ENCODE measurements at places on chromosomes 4 and X.
A peak's percentile ranks its signal among the peaks of the same experiment; 100 is the strongest.

DNA sequence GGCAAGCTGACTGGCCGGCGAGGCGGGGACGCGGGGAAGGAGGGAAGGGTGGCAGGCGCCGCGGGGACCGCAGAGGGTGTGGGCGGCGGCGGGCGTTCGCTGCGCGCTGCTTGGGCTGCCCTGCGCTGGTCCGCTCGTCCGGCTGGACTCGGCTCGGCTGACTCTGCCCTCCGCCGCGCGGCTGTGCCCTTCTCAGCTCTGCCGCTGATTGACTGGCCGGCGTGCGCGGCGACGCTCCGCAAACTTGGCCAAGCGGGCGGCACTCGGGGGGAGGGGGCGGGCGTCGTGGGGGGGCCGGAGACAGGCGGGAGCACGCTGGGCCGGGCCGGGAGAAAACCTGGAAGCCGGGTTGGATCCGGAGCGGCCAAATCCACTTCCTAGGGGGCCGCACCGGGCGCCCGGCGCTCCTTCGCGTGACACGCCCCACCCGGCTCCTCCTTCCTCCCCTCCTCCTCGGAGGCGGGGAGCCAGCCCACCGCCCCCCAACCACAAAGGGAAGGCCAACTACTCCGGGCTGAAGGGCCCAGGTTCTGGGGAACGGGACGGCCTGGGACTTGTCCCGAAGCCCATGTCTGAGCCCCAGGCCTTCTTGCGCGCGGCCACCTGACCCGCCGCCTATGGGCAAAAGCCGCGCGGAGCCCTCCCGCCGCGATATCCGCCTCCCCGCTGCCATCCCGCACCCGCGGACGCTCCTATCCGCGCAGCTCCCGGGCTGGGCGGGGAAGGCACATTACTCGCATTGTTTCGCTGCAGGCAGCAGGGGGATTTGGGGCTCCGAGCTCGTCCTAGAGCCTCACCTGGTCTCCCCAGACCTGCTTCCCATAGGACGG, at the start of gene GPC4:
Gene GPC4 (minus strand): TSS at position 214 of the 830 bp plus-strand sequence. CDS start 524 bp downstream, outside the sequence.
- peak within 1 kb of the TSS; percentile 61 for H3K27ac ChIP-seq
- no peaks in the 10 kb centered on the region for H3K36me3 ChIP-seq
- no peaks in the 10 kb centered on the region for H3K27me3 ChIP-seq
- DNase-seq: no peak
- H3K4me3 ChIP-seq: peak within 1 kb of the TSS; percentile 87
- peaks cover 25% of the 10 kb centered on the region for H3K4me1 ChIP-seq

GRCh38 chrX:15973299-15973698, 118.7 kb upstream of the AP1S2 start:
- DNase-seq: no peak
- H3K27ac ChIP-seq: no peak overlapping the region
- H3K4me1 ChIP-seq: no peaks in the 10 kb centered on the region
- no peak overlapping the region for H3K4me3 ChIP-seq

- H3K36me3 ChIP-seq: no peaks in the 10 kb centered on the region
- peak overlapping the region; percentile 52 for H3K4me3 ChIP-seq
These were observed 23.9 kb upstream of the RNF212 start for GRCh38 chr4:1137063-1137776.

DNA sequence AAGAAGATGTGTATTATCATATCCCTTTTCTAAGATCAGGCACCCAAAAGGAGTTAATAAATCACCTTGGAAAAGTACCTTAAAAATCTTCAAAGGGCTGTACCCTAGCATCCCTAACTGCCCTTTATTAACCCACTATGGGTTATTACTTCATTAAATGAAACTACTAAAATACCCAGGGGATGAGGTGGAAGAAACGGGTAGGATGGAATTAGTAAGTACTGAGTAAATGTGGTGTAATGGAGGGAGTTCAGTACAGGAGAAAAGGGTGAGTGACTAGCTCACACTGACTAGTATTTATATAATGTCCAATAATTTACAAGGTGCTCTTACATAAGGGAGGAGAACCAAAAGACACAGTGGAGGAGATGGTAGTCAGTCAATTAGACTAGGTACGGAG, 51.0 kb upstream of the RASGEF1B start:
- H3K27ac ChIP-seq: no peak overlapping the region
- DNase-seq: no peak
- H3K27me3 ChIP-seq: no peaks in the 10 kb centered on the region
- no peaks in the 10 kb centered on the region for H3K36me3 ChIP-seq
- no peak overlapping the region for H3K4me3 ChIP-seq
- H3K4me1 ChIP-seq: no peaks in the 10 kb centered on the region

DNA sequence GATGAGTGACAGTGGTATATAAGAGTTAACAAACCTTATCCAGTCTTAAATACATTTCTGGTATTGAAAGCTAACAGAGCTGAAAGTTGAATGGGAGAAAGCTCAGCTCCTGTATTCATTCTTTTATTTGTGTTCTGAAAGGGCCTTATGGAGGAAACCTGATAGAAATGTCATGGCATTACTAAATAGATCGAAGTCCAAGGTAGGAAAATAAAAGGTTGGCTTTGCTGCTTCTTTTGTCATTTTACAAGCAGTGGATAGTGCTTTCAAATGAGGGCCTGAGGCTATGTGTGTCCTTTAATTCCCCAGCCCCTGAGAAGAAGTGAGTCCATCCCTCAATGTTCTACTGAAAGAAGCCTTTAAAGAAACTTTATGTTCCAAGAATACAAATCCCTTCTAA, 974.3 kb upstream of the INTU start:
- no peak for DNase-seq
- H3K4me3 ChIP-seq: no peak overlapping the region
- no peaks in the 10 kb centered on the region for H3K36me3 ChIP-seq
- H3K27me3 ChIP-seq: no peaks in the 10 kb centered on the region
- H3K4me1 ChIP-seq: no peaks in the 10 kb centered on the region
- H3K27ac ChIP-seq: no peak overlapping the region

DNA sequence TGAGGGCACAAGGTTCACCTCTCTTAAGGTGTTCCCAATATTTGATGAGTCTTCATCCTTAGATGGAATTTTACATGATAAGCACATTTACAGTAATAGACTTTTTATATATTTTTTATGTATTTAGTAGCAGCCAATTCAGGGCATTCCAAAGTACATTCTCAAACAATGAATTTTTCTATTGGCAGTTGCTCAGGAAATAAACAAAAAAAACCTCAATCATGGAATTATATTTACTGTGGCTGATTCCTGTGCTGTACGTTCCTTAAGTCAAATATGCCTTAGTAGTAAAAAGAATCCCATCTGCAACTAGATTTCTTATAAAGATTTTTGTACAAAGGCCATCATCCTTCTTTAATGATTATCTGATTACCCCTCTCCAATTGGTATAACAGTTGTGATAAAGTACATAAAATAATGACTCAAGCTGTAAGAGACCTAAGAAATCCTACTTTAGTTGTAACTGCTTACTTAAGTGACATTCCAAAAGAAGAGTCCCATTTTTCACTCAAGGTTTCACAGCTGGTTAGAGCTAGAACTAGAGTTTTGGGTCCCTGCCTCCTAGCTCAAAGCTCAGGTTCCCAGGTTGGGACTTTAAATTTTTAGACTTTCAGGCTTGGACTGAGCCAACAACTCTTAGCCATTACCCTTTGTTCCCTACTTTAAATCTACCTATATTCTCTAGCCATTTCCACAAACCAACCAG, 152.7 kb downstream of the FHIP1A start:
- no peak overlapping the region for H3K27ac ChIP-seq
- no peaks in the 10 kb centered on the region for H3K36me3 ChIP-seq
- H3K4me3 ChIP-seq: no peak overlapping the region

DNA sequence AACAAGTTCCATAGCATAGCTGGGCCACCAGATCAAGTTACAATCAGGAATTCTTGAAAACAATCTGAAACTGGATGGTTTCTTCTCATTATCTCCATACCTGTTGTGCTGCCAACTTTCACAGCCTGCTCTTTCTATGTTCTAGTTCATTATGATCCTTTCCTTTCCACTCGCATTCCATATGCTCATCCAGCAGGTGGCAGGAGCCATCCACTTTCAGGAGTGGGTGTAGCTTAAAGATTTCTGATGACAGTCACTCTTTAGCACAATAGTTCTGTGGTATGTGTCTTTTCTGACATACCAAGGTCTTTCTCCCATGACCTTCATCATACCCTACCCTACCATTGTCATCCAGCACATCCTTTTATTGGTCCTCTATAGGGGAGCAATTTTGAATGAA, 46.4 kb downstream of the PAGE2 start:
- no peak overlapping the region for H3K4me3 ChIP-seq
- H3K27ac ChIP-seq: no peak overlapping the region
- DNase-seq: no peak

DNA sequence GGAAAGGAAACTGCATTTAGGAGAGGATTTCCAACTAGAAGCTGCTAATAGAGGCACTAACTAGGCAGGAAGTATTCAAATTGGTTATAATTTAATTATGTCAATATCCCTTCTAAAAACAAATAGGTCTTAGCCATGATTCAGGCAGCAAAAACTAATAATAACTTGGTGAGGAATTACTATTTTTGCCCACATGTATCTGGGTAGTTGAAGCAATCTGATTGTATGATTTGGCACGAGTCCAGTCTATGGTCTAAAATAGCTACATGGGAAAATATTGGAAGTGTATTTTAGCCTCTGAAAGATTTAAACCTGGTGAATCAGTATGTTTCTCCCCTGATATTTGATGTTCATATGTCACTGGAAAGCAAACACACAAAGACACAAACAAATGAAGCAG, 62.2 kb downstream of the MFAP3L start:
- peak overlapping the region; percentile 43 for H3K4me3 ChIP-seq
- H3K27me3 ChIP-seq: no peaks in the 10 kb centered on the region
- peak overlapping the region; percentile 24 for H3K27ac ChIP-seq
- no peak for DNase-seq

- no peaks in the 10 kb centered on the region for H3K27me3 ChIP-seq
- no peak overlapping the region for H3K4me3 ChIP-seq
- no peaks in the 10 kb centered on the region for H3K4me1 ChIP-seq
- no peak overlapping the region for H3K27ac ChIP-seq
- no peak for DNase-seq
These were observed 155.7 kb downstream of the PAPSS1 start for GRCh38 chr4:107564326-107564725.

DNA sequence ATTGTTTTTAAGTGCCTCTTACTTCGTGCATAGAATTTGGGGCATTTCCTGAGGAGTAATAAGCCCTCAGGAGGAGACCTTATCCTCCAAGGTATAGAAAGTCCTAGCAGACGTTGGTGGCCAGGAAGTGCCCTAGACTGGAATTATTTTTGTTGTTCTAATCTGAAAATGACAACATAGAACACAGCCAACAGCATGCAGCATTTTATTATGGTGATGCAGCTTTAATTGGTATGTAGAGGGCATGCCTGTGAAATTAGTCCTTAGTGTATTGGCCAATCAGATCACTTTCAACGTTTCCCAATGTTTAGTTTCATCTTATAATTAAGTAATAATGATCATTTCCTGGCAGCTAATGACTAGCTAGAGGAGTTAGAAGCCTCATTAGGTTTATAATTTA, 199.2 kb downstream of the SHROOM3 start:
- no peaks in the 10 kb centered on the region for H3K27me3 ChIP-seq
- H3K4me3 ChIP-seq: peak overlapping the region; percentile 15
- H3K27ac ChIP-seq: peak overlapping the region; percentile 49
- no peaks in the 10 kb centered on the region for H3K36me3 ChIP-seq
- DNase-seq: no peak

DNA sequence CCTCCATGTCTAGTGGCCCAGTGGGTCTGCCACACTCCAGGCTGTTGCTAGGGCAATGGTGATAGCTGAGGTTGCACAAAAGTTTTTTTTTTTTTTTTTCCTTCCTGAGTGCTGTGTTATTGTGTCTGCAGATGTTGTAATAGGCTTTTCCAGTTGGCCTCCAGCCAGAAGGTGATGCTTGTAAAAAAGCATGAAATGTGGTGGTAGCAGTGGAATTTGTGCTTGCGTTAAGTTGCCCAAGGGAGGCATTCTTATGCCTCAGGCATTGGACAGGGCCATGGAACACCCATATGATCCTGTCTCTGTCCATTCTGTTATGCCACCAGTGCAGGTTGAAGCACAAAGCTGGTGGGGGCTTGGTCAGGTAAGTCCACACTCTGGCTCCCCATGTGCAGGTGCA, 660.5 kb upstream of the SPANXN1 start:
- H3K4me1 ChIP-seq: no peaks in the 10 kb centered on the region
- H3K27ac ChIP-seq: no peak overlapping the region
- H3K4me3 ChIP-seq: no peak overlapping the region
- no peak for DNase-seq
- H3K36me3 ChIP-seq: no peaks in the 10 kb centered on the region

DNA sequence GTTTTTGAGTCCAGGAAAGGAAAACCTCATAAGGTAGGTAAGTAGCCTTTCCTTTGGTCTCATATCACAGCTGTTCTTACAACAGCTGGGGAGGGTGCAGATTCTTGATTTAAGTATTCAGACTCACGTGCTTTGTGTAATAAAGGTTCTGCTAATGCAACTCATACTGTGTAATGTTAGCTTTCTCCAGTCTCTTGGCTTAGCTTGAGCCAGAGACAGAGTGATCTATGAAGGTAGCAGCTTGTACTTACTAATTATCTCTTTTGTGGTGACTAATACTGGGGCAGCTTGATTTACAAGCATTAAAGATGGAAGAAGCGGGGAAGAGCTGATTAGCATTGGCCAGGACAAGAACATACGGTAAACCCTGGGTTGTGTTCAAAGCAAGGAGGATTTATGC, 80.3 kb downstream of the LNX1 start:
- H3K27ac ChIP-seq: no peak overlapping the region
- H3K27me3 ChIP-seq: no peaks in the 10 kb centered on the region
- no peak for DNase-seq
- H3K4me3 ChIP-seq: no peak overlapping the region
- no peaks in the 10 kb centered on the region for H3K36me3 ChIP-seq

DNA sequence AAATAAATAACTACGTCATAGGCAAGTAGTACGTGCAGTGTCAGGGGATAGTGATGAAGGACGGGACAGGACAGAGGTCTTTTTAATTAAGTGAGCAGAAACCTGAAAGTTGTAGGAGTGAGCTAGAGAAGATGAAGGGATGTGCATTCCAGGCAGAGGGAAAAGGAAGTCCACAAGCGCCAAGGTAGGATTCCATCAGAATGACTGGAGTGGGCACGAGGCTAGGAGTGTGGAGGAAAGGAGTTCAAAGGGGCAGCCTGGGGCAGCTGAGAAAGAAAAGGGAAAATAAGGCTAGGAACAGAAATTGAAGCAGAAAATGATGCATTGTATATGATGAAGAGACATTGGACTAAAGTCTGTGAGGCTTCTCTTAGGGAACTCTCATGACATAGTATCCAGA, 192.2 kb upstream of the TLL1 start:
- H3K4me1 ChIP-seq: no peaks in the 10 kb centered on the region
- DNase-seq: no peak
- H3K27ac ChIP-seq: no peak overlapping the region
- no peak overlapping the region for H3K4me3 ChIP-seq
- no peaks in the 10 kb centered on the region for H3K36me3 ChIP-seq

Data from thoracic aorta (tissue), 2 donors.